AG08395 (cell line): ENCODE measurements at places on chromosomes 6 and 20.
A peak's percentile ranks its signal among the peaks of the same experiment; 100 is the strongest.

DNA sequence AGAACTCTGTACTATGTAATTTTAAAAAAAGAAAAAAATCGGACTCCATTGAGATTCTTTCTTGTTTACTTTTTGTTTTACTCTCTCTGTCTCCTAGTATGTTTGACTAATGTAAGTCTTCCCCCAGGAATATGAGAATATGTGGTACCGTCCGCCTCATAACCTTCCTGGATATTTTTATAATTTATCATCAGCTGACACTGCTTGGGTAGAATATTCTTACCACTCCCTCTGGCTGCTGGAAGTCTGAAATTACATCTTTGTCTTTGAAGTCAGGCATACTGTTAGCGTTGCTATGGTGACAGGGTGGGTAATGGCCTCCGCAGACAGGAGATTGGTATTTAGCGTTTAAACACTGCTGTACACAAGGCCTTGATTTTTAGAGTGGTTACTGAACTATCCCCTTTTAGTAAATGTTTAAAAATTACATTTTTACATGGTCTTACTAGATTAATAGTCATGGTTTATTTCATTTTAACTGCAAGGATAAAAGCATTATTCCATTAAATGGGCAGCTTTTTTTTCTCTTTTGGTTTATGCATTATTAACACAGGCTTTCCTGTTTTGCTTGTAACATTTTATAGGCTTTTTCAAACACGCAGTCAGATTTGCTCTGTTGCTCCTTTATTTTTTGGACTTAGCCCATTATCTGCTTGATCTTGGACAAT, 176.4 kb downstream of the ARID1B start:
- DNase-seq = peak; percentile 92

DNA sequence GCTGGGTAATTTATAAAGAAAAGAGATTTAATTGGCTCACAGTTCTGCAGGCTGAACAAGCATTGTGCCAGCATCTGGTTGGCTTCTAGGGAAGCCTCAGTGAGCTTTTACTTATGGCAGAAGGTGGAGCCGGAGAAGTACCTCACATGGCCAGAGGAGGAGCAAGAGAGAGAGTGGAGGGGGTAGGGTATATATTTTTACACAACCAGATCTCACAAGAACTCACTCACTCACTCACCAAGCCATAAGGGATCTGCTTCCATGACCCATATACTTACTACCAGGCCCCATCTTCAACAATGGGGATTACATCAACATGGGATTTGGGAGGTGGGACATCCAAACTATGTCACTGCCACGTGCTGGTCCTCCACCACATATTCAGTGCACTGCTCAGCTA, 152.6 kb upstream of the PRND start:
- DNase-seq = no peak

DNA sequence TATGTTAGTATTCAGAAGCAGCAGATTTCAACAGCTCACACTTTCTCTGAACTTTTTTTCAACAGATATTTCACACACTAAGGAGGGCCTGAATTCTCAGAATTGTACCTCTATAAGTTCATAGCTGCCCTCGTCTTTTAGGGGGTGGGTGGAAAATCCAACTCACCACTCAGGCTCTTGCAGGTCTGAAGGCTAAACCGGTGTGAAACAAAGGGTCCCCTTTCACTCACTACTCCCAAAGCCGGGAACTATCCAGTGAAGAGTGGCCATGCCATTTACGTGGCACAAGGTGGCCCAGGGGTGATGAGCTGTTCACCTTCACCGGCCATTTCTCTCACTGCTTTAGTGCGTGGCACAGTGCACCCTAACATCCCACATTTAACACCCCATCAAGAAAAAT, 24.2 kb downstream of the TBC1D7 start:
- DNase-seq = no peak

DNA sequence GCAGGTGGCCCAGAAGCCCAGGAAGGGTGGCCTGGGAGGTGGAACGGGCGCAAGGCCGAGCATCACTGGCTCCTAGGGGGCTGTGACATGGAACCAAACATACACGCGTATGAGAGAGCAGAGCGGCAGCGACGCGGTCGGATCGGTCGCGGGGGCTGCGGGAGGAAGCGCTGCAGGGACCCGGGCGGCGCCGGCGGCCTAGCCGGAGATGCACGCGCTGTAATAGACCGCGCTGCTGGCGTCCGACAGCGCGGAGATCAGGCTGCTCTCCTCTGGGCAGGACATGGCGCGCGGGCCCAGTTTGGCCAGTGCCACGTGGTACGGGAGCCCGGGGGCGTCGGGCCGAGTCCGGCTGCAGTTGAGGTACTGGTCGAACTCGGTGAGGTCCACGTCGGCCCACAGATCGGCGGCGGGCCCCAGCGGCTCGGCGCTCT, 1.5 kb downstream of the SOX18 start:
- DNase-seq = no peak

DNA sequence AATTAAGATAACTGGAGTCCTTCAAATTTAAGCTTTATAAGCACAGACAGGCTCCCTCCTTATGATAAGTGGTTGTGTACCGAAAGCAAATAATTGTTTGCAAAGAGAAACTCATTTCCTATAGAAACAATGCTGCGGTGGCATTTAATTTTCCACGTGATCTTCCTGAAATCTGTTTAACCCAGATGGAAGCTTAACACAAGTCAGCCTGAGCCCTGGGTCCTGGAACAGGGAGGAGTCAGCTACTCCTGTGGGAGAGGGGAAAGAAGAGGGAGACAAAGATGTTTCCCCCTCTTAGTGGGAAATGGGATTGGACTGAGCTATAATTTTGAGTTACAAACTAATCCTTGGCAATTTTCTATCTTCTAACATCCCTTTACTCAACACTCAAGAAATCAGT, 136.5 kb downstream of the ELOVL4 start:
- DNase-seq = no peak

DNA sequence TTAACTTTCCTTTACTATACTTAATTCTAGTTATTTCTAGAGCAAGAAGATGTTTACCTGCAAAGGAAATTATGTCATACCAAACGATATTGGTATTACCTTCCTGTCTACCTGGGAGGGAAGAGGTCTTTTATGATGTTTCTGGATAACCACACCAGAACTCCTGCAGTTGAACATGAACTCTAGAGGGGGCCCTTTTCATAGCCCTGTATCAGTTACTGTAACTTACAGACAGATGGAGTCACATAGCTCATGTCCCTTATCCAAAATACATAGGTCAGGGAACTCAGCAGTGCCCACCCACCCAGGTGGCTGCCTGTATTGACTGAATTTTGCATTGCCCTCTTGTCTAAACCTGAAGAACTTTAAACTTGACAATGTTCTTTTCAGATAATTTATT, 35.1 kb upstream of the MYL9 start:
- DNase-seq = no peak

GRCh38 chr20:12617076-12617475, 391.7 kb upstream of the SPTLC3 start:
- no peak for DNase-seq

DNA sequence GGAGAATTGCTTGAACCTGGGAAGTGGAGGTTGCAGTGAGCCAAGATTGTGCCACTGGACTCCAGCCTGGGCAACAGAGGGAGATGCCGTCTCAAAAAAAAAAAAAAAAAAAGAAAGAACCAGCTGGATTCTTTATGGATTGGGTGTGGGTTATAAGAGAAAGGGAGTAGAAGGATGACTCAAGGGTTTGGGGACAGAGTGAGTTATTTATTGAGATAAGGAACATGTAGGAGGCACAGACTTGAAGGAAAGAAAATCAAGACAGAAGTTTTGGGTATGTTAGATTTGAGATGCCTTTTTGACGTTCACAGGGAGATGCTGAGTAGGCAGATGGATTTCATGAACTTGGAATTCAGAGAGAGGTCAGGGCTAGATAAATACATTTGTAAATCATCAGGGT, 47.6 kb downstream of the KIZ start:
- DNase-seq = no peak

DNA sequence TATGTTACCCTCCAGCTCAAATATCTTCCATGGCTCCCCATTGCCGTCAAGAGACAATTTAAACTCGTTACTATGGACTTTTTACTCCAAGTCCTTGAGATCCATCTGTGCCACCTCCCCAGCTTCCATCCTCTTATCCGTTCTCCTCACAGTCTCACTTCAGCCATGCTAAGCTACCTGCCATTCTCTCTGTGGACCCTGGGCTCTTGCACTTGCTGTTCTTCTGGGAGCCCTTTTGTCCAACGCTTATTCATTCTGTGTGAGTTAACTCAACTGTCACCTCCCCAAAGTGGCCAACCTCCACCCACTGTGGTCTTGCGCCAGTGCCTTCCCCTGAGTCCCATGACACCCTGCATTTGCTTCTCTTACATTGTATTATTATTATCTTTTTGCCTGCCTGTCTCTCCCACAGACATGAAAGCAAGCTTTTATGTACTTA, 132.4 kb downstream of the BCAS1 start:
- no peak for DNase-seq
